ENCODE measurements at places on chromosomes 7 and 10.
A peak's percentile ranks its signal among the peaks of the same experiment; 100 is the strongest.

- no peak for DNase-seq
Measured at GRCh38 chr10:44334621-44335184, 50.2 kb downstream of the CXCL12 start.

- DNase-seq: no peak
Measured at GRCh38 chr7:28544453-28545117, 132.3 kb downstream of the CREB5 start.

GRCh38 chr10:78028438-78029268, 662 bp downstream of the POLR3A start:
- no peak for DNase-seq

DNA sequence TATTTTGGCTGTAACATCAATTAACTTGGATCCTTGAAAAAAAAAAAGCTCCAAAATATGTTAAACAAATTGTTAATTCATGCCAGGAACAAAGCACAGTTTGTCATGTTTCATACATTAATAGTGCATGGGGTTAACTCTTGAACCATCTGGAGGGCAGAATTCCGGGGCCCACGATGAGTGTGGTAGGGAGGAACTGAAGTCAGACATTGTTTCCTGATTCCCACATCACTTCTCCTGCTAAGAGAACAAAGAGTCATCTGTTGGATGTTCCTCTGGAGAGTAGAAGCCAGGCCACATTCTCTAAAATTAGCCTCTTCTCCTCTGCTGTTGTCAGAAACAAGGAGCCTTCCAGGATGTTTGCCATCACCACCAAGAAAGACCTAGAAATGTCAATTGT, 54.6 kb downstream of the TMEM178B start:
- DNase-seq: no peak

DNA sequence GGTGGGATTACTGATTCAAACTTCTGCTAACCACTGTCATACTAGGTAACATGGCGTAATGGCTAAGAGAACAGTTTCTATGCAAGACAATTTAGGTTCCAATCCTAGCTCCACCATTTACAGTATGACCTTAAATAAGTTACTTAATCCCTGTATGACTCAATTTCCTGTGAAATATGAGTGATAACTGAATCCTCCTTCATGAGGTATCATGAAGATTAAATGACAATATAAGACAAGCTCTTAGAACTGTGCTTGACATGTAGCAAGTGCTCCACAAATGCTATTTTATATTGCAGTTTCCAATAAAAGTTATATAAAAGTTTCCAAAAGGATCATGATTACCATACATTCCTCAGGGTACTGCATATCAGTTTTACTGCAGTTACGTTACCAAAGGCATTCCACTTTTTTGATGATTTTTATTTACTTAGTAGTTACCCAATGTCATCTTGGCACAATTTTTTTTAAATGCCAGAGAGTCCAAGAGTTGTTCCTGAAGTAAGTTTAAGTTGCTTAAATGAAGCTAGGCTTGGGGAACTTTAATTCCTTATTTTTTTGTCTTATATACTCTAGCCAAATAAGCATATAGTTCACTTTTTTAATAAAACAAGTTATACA, 7.1 kb downstream of the DOCK4 start:
- no peak for DNase-seq

DNA sequence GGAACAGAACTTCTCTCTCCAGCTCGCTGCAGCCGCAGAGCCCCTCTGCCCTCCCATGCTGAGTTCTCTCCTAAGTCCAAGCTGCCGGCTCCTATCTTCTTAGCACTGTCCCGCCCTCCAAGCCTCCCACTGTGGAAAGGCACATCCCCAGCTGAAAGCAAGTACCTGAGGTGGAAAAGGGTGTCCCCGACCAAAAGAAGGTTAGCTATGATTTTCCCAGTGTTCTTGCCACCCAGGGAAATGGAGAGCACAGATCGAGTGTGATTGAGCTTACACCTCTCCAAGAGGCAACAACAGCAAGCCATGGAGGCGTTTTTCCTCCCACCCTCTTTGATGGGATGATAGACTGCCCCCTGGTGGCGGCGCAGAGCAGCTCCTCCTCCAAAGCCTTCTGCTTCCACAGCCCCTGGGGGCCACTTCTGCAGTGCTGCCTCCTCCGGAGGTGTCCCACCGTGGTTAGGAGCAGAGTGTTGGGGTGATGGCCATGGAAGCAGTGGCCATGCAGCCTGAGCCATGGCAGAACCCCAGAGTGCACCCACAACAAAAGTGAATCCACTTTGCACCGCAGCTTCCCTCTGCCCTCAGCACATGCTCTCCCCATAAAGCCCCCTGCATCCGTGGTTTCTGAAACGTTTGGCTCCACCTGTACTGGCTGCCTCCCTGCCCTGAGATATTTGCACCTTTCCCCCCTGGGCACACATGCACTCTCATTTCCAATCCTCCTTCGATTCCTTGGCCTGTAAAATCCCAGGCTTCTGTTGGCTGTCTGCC, 143.1 kb upstream of the STK17A start:
- DNase-seq: peak; percentile 9

DNA sequence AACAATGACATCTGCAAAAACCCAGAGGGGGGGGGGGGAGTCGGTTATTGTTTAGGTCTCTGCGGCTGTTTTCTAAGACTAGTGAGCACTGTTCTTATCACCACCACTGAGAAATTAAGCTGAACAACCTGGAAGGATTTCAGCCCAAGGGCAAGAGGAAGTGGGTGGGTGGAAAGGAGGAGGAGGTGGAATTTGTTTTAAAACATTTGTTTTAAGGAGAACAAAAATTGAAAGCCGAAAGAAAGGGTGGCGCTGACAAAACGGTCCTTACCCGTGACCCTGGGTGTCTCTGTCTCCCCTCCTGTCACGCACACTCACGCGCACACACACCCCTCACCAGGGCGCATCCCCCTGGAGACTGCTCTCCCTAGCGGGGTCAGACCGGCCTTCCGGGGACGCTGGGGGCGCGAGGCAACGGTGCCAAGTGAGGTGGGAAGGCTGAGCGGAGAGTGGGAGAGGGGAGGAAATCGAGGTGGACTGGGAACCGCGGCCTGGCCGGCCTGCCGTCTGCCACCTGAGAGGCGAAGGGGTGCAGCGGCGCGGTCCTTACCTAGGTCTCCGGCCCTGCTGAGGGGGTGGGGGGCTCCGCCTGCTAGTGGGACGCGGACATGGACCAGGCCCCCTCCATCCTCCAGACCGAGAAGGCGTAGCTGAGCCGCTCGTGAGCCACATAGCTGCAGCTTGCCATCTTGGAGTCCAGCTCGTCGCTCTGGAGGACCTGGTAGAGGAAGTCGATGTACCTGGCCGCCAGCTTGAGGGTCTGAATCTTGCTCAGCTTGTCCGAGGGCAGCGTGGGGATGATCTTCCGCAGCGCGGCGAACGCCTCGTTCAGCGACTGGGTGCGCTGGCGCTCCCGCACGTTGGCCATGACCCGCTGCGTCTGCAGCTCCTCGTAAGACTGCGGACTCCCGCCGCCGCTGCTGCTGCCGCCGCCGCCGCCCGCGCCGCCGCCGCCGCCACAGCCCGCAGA, 1.0 kb downstream of the TWIST1 start:
- no peak for DNase-seq

DNA sequence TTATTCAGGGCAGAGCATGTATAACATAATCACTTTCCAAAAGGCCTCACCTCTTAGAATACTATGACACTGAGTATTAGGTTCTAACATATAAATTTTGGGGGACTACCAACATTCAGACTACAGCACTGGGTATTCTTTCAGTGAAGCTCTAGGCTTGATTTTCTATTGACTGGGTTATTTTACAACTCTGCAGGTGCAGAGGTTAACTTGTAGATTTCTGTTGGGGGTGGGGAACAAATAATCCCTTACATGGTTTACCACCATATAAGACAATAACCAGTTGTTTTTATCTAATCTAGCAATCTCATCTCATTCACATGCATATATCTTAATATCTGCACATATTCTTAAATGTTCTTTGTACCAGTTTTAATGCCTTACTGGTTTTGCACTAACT, 73.9 kb downstream of the ATE1 start:
- no peak for DNase-seq

GRCh38 chr10:74753442-74754211, 72.8 kb upstream of the KAT6B start:
- DNase-seq: no peak

GRCh38 chr7:130486114-130486953, 5.6 kb upstream of the MEST start:
- peak; percentile 17 for DNase-seq

- no peak for DNase-seq
Measured at GRCh38 chr7:14438366-14438765, 448.9 kb upstream of the ETV1 start.

DNA sequence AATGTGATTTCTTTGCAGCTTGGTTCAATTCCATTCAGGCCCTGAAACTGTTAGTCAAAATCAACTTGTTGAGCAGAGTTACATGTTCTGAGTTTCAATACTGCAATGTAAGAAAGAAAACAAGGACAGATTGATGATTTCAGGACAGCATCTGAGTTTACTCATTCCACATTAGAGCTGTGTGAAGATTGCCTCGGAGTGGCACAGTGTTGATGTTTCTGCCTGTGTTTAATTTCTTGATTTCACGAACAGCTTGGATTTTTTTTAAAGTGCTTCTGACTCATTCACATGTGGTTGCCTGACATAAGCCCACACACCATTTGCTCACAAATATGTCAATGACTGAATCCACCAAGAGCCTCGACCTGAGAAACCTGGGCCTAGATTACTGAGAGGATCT, 101.2 kb upstream of the PARD3 start:
- DNase-seq: no peak

GRCh38 chr7:70616821-70617220, 515.1 kb upstream of the GALNT17 start:
- no peak for DNase-seq

- DNase-seq: no peak
Measured at GRCh38 chr10:49271346-49271745, 27.6 kb upstream of the C10orf71 start.

GRCh38 chr10:47207281-47207615, 92.7 kb upstream of the GDF10 start:
- DNase-seq: no peak

All from stimulated activated CD4-positive, alpha-beta T cell treated with anti-CD3 and anti-CD28 coated beads, TNF-alpha, amount 100 ng/mL, for 4 hours (primary cell).